ENCODE measurements at places on chromosomes 4 and X. TPM values are rescaled to one million over a fixed set of nuclear protein-coding genes. Genes with fewer than 3 reads are reported as not detected.

GRCh38 chrX:103793545-103793940 is 16.9 kb downstream of the PLP1 start:
- H3K27me3 ChIP-seq: no peaks in the 10 kb centered on the region
- no peak overlapping the region for H3K4me3 ChIP-seq
- no peaks in the 10 kb centered on the region for H3K4me1 ChIP-seq

- no peaks in the 10 kb centered on the region for H3K4me1 ChIP-seq
- H3K27me3 ChIP-seq: no peaks in the 10 kb centered on the region
- H3K36me3 ChIP-seq: no peaks in the 10 kb centered on the region
- DNase-seq: no peak
- H3K4me3 ChIP-seq: no peak overlapping the region
- H3K27ac ChIP-seq: no peak overlapping the region
These were observed 319.6 kb upstream of the BMP3 start for GRCh38 chr4:80710748-80711451.

DNA sequence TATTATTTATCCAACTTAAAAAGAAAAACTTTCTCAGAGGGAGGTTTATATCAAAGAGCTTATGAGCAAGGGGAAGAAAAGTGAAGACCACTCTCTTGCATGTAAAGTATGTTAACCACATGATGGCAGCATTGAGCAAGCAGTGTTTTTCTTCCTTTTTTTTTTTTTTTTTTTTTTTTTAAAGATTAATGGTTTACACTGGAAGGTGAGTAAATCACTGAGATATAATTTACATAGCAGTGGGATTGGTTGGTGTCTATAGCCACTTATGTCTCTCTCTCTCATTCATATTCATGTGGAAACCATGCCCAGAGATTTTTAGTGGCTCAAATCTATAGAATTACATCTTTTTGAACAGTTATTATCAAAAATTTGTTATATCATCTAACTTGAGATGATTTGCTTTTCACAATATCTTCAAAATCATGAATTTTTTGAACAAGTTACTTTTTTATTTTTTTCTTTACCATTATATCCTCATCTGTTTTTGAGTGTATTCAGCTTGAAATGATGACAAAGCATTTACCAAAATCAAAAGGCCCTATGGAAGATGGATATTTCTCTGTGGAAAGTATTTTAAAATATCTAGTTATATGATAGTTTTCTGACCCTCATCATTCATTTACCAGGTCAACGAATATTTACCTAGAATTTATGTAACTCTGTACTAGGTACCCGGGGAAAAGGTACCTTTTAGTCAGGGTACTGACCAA is 31.6 kb downstream of the MTHFD2L start:
- H3K27ac ChIP-seq: no peak overlapping the region
- H3K4me1 ChIP-seq: no peaks in the 10 kb centered on the region
- H3K4me3 ChIP-seq: no peak overlapping the region
- H3K36me3 ChIP-seq: no peaks in the 10 kb centered on the region

Gene MAGEB17
- not detected for total RNA-seq
